Activated CD4-positive, alpha-beta T cell treated with anti-CD3 and anti-CD28 coated beads, Interleukin-2, amount 50 U/mL, for 24 hours (primary cell): ENCODE measurements at places on chromosomes 16 and 17.

DNA sequence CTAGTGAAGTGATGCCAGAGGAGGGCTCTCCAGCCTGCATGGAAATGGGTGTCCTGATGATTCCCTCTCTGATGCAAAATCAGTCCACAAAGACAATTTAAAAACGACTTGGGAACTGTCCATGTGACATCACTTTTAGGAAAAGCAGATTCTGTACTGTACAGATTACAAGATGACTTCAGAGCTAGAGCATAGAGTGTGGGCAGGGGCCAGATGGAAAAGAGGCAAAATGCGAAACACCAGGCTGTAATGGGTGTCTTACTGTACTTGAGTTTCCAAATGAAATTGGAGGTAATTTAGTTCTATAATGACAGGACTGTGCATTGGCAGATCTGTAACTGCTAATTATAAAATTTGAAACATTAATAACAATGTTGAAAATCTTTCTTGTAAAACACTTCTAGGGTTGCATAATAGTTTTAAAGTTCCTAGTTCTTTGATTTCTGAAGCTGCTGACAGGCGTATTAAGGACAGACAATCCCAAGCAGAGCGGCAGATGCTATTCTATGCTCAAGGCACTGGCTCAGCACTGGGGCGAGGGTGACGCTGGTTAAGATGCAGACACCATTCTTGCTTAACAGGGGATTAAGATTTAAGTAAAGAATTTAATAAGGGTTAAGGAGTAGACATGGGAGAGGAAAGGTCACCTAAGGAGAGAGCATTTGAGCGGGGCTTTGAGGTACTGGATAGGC is 29.6 kb downstream of the OGFOD1 start:
- no peak for DNase-seq

DNA sequence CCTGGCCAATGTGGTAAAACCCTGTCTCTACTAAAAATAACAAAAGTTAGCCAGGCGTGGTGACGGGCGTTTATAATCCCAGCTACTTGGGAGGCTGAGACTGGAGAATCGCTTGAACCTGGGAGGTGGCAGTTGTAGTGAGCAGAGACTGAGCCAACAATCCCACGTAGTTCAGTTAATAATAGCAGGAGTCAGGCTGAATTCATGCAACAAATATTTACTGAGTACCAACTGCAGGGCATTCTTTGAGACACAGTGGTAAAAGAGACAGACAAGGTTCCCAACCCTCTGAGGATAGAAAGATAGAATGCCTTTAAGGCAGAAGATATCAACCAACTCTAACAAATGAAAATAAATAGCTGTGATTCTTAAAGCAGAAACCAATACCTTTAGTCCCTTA is 39.1 kb downstream of the SPOP start:
- no peak for DNase-seq

- peak; percentile 43 for DNase-seq
Observed at GRCh38 chr16:71722801-71723536, 1.5 kb downstream of the PHLPP2 start.

- no peak for DNase-seq
Observed at GRCh38 chr16:19578378-19578971, 23.0 kb downstream of the VPS35L start.

- no peak for DNase-seq
Observed at GRCh38 chr17:17109256-17109655, 67.0 kb downstream of the MPRIP start.

- no peak for DNase-seq
Observed at GRCh38 chr16:23505180-23505665, 5.1 kb downstream of the GGA2 start.

GRCh38 chr16:83586036-83586435 is 221.7 kb upstream of the HSBP1 start:
- DNase-seq = no peak

- no peak for DNase-seq
Observed at GRCh38 chr17:1471911-1472821, 16.1 kb upstream of the CRK start.

- no peak for DNase-seq
Observed at GRCh38 chr17:57685499-57686132, 59.5 kb downstream of the CCDC182 start.
